ENCODE measurements at places on chromosomes 4 and X.

- no peak for DNase-seq
Observed at GRCh38 chrX:130118441-130119311, 8.4 kb upstream of the ELF4 start.

GRCh38 chrX:44822601-44823000 lies 21.2 kb upstream of the DUSP21 start:
- DNase-seq: no peak

GRCh38 chr4:15649914-15650545 lies 5.1 kb downstream of the FBXL5 start:
- peak; percentile 21 for DNase-seq

- DNase-seq: no peak
Observed at GRCh38 chr4:168388890-168389289, 70.3 kb upstream of the DDX60 start.

DNA sequence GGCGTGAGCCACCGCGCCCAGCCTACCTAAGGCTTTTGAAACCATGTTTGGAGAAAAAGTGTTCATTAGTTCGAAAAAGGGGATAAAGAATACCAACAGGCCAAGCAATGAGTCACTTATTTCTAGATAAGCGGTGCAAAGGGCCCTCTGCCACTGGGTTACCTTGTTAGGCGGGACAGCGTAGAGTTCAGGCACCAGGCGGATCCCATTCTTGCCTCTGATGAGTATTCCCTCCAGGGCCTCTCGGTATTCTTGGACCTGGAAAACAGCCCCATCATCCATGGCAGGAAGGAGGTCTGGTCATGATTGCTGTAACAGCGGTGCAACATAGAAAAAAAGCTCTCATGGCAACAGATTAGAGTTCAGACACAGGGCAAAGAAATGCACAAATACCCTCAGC lies 48.0 kb downstream of the PHKA2 start:
- DNase-seq: no peak

DNA sequence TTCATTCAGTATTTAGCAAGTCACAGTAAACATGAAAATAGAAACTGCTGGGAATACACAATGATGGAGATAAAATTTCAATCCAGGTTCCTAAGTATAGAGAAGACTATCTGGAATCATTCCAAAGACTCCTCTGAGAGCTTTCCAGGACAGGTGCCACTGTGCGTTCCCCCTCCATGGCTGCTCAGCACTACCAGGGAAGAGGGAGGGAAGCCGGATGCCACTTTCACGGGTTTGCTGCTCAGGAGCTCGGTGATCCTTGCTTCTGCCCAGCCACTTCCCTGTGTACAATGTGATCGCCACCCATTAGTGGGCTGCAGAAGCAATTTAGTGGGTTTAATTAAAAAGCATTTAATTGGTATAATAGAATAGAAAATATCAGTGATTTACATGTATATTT lies 94.5 kb downstream of the FNIP2 start:
- no peak for DNase-seq

GRCh38 chr4:109091727-109092409 lies 210.6 kb downstream of the COL25A1 start:
- DNase-seq: no peak

DNA sequence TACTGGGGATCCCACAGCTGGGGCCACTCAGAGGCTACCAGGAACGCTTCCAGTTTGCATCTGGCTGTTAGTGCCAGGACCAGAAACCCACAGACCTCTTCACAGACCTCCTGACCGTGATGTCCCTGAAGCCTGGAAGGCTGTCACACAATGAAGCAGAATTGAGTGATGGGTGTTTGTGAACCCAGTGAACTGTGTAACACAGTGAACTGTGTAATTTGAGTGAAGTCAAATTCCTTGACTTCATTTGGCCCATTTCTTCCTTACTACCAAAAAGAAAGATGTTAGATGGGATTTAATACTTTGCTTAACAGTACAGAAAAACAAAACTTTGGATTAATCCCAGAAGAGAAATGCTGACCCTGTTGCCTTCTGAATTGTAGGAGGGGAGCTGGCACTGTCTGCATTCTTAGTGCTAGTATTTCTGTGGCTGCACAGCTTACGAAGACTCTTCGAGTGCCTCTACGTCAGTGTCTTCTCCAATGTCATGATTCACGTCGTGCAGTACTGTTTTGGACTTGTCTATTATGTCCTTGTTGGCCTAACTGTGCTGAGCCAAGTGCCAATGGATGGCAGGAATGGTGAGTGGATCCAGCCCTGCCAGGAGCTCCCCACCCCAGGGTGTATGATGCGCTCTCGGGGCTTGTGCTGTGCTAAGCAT lies 17.8 kb downstream of the SRD5A3 start:
- DNase-seq: no peak

- DNase-seq: peak; percentile 30
Observed at GRCh38 chr4:121072224-121073003, at the start of gene NDNF. NDNF (minus strand) TSS chr4:121072535; CDS start chr4:121045837, 26,698 bp downstream.

- DNase-seq: peak; percentile 72
Observed at GRCh38 chr4:112523764-112524505, 8.0 kb upstream of the NEUROG2 start.

DNA sequence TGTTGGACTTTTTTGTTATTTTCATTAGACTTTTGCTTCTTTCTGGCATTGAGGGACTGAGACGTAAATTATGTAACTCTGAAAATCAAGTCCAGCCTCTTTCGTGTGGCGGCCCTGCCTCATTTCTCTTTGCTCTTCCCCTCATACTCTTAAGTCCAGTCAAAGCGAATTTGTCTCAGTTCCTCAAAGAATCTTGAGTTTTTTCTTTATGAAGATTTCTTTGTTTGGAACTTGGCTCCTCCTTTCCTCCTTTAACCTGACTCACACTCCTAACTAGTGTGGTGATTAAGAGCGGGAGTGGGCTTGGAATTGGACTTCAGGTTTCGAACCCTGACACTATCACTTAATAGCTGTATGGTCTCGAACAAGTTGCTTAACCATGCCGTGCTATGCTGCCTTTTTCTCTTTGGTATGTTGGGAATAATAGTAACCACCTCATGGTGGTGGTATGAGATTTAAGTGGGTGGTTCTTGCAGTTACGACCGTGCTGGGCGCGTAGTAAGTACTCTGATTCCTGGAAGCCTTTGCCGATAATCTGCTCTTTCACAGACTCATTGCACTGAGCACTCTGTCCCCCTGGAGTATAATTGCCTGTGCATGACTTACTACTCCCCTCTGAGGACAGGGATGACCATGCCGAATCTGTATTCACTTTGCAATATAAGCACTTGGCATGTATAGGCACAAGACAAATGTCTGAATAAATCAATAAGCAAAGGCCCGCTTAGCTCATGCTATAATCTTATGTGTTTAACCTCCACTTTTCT lies 19.1 kb downstream of the FNIP2 start:
- no peak for DNase-seq

- DNase-seq: no peak
Observed at GRCh38 chr4:18689308-18690115, 668.0 kb upstream of the LCORL start.

DNA sequence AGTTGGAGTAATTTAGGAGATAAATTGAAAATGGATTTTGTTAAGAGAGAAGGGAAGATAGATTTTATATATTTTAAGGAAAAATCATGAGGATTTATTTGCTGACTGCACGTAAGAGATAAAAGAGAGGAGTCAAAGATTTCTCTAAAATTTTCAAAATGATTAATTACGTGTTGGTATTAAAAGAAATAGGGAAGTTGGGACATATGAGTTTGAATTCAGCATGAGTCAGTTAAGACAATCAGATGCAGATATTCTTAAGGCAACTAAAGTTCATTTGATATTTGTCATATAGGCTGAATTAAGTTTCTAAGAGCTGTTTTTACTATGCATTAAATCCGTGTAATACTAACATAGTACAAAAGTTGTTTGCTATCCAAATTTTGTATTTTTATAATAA lies 46.9 kb downstream of the TET2 start:
- DNase-seq: no peak

- no peak for DNase-seq
Observed at GRCh38 chr4:143377611-143378099, 41.0 kb downstream of the GAB1 start.
